ENCODE measurements at places on chromosomes 2 and 18.
A peak's percentile ranks its signal among the peaks of the same experiment; 100 is the strongest.

GRCh38 chr2:5940596-5941535 lies 248.7 kb downstream of the SOX11 start:
- DNase-seq, result no peak

DNA sequence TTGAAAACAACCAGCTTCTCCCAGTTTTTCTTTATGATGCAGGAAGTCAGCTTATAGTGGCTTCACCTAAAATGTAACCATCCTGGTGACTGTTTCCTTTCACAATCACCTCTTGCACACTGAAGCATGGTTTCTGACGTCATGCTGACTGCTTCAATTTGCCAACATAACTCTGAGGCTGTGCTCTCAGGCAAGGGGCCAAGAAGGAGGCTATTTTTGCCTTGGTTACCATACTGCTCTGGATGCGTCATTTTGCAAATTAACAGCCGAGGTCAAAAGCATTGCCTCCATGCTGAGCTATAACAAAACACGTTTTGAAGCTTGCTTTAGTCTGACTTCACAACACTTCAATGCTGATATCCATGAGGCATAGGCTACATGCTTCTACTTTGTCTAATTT lies 397.8 kb downstream of the METTL4 start:
- no peak for DNase-seq

DNA sequence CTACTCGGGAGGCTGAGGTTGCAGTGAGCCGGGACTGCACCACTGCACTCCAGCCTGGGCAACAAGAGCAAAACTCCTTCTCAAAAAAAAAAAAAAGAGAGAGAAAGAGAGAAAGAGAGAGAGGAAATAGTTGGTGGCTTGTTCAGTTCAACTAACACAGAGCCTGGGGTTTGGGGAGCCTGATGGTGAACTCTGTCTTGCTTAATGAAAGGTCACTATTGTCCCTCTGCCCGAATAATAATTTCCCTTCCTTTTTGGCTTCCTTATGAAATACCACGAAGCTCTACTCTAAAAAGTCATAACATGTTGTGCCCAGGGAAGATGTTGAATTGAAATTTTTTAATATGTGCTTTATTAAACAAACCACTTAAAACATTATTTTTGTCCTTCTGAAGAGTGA lies 17.3 kb downstream of the BCL2 start:
- no peak for DNase-seq

GRCh38 chr18:56353663-56354260 lies 284.6 kb downstream of the TXNL1 start:
- no peak for DNase-seq

GRCh38 chr2:237494066-237494465 lies 7.0 kb downstream of the MLPH start:
- no peak for DNase-seq

DNA sequence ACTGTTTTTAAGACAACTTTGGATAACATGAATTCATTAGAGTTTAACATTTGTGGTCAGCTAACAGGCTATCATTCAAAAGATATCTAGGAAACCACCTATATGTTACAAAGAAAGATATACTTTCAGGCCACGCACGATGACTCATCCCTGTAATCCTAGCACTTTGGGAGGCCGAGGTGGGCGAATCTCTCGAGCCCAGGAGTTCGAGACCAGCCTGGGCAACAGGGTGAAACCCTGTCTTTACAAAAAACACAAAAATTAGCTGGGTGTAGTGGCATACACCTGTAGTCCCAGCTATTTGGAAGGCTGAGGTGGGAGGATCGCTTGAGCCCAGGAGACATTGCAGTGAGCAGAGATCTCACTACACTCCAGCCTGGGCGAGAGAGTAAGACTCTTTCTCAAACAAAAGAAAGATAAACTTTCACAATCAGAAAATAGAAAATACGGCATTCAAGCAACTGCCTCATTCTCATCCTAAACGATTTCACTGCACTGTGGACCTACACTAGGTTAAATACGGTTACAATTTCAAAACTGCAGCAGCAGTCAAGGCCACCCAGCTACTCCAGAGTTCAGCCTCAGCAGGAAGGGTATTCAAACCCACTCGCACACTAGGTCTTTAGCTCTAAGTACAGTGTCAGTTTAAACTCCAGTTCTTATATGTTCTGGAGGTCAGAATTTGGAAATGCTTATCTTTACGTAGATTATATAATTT lies 250.0 kb upstream of the SLC39A10 start:
- DNase-seq, result no peak

GRCh38 chr2:211800001-211800400 lies 738.6 kb downstream of the ERBB4 start:
- no peak for DNase-seq

DNA sequence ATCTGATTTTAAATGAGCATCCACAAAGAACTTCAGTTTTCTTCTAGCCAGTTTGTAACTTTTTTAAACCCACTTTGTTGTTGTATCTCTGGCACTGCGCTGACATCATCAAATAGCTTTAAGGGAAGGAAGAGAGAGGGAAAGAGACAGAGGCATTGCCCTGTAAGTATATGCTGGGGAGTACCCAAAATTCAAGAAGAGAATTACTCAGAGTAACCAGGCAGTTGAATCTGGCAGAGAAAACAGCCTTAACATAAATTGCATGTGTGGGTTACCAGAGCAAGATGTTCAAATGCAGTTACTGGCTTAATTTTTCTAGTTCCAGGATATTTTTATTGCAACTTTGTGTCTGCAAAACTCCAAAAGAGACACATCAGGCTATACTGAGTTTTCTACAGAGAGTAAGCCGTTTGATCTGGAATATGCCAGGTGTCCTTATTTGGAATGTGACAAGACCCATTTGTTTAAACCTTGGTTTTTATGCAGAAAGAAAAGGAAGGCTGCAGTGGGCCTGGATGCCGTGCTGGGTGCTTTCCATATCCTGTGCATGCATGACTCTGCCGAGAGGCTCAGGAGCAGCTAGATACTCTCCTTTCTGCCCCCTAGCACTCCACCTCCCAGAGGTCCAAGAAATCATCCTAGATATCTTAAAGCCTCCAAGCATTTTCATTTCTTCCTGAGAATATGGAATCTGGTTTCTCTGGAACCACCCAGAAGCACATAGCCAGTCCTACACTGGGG lies 93.7 kb downstream of the MAPRE2 start:
- DNase-seq, result no peak

DNA sequence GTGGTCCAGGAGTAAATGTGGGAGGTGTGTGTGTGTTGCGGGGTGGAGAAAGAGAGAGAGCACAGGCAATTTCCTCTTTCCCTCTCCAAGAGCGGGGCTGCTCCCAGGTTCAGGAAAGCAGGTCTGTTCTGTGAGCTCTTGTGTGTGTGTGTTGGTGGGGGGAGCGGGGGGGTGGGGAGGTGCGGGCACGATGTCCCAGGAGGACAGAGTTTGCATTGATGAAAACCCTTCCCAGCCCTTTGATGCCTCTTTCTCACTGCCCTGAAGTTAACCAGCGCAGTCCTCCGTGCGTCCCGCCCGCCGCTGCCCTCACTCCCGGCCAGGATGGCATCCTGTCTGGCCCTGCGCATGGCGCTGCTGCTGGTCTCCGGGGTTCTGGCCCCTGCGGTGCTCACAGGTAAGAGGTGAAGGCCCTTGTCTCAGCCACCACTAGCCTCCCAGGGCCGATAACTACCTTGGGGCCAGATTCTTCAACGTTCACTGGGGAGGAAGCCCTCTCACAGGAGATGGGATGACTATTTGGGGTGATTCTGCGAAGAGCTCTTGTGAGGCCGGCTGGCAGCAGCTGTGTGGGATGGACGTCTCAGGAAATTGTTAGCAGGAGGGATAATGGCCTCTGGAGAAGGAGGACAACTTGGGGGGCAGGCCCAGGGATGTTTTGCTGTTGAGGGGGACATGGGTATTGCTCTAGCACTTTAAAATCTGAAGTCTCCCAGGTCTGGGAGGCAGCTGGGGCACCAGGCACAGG lies at the start of gene SNORC:
Gene SNORC, plus strand, starts transcription at position 247 of the 748 bp plus-strand sequence. Its CDS starts 78 bp downstream, at position 325.
- DNase-seq, result no peak

- no peak for DNase-seq
These were observed 8.1 kb upstream of the PSTPIP2 start for GRCh38 chr18:46080156-46080555.

DNA sequence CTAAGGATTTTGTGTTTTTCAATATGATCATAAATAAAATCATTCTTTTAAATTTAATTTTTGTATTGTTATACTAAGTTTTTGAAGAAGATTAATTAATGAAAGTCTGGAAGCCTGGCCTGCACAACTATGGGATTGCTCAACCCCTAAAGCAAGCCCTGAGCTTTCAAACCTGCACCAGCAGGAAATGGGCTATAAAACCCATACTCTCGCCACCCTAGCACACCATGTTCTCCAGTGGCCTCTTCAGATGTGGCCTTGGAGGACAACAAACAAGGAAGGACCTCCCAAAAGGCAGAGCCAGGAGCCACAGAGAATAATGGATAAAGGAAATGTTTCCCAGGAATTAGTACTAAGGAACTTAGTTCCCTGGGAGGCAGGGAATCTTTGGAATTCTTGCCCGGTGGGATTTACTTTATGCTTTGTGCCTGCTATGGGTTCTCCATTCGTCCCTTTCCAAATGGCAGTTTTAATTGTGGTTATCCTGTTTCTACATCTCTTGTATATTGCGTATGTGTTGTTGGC lies 212.5 kb downstream of the ZFP36L2 start:
- DNase-seq, result no peak

DNA sequence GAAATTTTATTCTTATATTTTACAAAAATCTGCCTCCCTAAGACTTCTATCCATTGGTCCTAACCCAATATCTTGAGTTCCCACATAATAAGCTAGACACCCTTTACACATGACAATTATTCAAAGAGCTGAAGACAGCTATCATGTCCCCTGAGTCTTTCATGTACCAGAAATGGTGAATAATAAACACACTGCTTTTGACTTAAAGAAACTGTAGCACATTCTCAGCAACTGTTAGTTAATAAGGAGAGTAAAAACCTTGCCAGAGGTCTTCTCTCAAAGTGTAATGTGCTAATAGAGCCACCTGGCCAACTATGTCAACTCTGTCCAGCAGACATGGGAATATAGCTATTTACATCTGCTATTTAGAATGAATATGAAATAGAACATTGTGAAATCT lies 109.7 kb upstream of the ARL5A start:
- no peak for DNase-seq

DNA sequence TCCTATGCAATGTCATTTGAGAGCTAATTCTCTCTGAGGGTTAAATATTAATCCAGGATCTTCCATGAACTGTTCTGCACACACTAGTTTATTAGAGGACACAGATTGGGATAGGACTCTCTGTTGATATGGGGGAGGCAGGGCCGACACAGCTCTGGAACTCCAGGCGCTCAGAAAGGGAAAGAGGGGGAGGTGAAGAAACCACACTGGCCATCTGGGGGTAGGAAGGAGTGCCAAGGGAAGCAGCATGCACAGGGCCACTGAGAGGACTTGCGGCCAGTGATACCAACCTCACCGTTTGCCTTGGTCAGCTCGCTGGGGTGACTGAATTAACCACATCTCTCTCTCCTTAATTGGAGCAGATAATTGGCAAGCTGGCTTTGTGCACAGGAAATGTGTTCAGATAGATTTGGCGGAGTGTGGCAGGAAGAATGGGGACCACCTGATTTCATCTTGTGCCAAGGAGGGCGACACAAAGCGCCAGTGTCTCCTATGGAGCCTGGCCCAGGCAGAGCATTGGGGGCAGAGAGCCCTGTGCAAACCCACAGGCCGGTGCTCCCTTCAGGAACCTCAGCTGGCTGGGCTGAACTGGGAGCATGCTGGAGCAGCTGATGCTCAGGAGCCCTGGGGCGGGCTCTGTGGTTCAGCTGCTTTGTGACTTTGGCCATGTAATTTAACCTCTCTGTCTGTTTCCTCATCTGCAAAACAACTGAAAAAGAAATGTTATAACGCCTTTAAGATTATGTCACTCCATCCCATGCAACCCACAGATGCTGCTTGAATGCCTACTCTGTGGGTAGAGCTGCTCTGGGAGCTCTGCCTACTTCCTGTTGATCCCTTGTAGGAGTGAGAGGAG lies 114.7 kb upstream of the STON1 start:
- no peak for DNase-seq

GRCh38 chr2:28522481-28522880 lies 26.6 kb downstream of the PLB1 start:
- DNase-seq, result no peak

DNA sequence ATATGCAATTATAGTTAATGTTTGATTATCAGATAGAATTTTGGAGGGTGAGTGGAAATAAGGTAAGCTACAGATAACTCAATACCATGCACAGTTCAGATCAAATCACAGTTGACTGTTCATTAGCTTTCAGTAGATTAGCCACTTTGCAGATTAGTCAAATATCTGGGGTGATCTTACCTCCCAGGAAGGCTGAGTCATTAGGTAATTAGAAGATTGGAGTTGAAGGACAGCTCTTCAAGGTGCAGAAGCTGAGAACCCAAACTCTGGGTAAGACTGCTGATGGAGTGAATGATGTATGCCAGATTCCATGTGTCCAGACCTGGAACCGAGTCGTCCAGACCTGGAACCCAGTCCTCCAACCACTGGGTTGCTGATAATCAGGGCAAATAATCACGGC lies 262.8 kb upstream of the UBE2E3 start:
- no peak for DNase-seq

DNA sequence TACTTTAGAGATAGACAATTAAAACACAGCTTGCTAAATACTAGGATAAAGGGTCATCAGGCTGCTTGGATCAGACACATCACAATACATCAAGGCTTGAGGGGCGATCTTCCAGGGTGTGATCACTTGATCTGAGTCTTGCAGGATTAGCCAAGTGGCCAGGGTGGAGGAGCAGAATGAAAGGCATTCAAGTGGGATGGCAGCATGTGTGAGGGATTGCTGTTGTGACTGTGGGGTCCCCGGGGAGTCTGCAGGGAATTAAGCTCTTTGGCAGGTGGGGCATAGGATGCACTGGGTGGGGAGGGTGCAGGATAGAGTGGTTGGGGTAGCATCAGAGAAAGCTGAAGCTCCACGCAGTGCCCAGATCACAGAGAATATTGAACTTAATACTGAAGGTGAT lies 58.0 kb upstream of the TMEM163 start:
- DNase-seq, result no peak

DNA sequence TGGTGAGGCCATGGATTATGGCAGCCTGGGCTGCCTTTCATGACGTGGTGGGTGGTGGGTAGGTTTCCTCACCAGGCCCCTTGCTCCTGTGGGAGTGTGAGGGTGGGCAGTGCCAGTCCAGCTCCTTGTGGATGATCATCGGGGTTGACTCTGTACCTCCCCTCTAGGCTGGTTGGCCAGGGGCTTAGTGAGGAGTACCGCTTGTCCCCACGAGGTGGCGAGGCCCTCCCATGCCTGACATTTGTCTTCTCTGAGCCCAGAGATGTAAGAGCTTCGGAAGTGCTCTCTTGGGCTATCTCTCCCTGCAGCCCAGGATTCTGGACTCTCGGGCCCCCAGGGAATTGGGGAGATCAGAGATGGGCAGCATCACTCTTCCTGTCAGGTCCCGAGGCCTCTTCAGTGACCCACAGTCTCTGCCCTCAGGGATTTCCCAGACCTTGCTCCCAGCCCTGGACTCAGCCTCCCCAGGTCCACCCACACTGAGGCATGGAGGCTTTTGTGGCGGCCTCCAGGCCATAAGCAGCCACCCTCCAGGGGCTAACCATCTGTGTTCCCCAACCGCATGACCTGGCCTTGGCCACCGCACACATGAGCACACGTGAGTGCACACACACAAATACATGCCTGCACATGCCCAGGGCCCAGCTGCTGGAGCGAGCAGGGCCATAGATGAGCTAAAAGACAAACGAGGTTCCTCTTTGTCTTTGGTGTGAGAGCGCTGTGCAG lies 6.5 kb downstream of the SPR start:
- DNase-seq, result peak; percentile 75
